RCC 7860 (cell line): ENCODE measurements at places on chromosomes 16 and 17.

GRCh38 chr17:48990882-48991357 is 6.3 kb upstream of the IGF2BP1 start:
- DNase-seq: no peak

DNA sequence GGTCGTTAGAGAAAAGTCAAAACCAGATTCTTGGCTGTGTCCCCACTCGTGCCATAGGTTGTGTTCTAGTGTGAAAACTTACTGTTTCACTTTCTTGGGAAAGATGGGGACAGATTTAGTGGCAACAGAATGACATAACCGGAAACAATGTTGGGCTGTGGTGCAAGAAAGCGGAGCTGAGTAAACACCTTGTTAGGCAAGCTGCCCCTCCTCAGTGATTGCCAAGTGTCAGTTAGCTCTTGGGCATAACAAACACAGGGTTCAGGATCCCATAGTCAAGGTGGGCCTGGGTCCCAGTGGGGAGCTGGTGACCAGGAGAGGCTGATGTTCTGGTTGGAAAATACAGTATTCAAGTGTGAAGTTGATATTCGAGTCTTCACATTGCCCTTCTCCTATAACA is 15.4 kb downstream of the UBN1 start:
- DNase-seq: no peak

DNA sequence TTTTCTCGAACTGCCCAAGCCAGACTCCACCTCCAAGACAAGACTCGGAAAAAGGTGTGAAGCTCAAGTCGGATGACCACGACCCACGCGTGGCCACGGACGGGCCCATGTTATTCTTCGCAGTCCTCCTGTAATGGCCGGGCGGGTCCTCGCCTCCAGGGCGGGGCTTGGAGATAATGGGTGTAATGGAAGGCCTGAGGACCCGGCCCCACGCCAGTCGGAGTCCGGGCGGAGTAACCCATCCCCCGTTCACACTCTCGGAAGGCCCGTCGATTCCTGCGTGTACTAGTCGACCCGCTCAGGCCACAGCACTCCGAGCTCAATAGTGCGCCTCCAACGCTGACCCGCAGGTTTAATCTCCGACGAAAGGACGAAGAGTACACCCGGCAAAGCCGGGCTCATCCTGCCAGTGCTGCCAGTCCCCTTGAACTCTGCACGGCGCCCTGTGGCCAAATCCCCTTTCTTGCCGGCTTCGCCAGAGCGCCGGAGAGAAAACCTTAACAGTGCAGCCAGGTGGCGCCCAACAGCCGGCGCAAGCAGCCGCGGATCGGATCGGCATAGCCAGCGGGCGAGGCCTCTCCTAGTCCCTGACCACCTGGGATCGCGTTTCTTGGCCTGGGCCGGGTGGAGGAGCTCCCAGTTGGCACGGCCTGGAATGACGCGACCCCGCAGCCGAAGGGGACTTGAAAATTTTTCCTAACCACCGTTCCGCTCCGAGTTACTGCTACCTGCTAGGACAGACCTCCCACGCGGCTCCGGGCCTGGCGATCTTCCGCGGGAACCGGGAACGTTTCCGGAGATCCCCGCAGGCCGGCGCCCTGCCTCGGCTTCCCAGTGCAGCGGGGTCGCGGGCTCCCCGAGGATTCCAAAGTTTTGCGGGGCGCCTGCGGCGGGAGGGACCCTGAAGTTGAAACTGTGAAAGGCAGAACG is 762.0 kb downstream of the KCNJ18 start:
- DNase-seq: no peak

DNA sequence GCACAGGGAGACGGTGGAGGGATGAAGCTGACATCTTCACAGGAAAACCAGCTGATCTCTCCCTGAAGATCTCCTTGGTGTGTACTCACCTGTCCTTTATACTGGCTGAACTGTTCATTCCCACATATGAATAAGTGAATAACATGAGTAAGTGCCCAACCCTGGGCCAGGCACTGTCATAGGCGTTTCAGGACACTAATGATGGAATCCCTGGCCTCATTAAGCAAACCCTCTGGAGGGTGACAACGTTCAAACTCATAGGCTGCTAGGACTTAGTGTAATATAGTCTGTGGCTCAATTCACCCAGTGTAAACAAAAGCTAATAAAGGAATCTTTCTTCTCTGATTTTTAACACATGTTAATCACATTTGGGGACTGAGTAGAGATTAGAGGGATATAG is 24.5 kb downstream of the GAS7 start:
- no peak for DNase-seq

GRCh38 chr17:4250887-4251286 is 12.9 kb downstream of the ANKFY1 start:
- DNase-seq: no peak

GRCh38 chr16:75256059-75256571 is 4.7 kb upstream of the BCAR1 start:
- DNase-seq: no peak

DNA sequence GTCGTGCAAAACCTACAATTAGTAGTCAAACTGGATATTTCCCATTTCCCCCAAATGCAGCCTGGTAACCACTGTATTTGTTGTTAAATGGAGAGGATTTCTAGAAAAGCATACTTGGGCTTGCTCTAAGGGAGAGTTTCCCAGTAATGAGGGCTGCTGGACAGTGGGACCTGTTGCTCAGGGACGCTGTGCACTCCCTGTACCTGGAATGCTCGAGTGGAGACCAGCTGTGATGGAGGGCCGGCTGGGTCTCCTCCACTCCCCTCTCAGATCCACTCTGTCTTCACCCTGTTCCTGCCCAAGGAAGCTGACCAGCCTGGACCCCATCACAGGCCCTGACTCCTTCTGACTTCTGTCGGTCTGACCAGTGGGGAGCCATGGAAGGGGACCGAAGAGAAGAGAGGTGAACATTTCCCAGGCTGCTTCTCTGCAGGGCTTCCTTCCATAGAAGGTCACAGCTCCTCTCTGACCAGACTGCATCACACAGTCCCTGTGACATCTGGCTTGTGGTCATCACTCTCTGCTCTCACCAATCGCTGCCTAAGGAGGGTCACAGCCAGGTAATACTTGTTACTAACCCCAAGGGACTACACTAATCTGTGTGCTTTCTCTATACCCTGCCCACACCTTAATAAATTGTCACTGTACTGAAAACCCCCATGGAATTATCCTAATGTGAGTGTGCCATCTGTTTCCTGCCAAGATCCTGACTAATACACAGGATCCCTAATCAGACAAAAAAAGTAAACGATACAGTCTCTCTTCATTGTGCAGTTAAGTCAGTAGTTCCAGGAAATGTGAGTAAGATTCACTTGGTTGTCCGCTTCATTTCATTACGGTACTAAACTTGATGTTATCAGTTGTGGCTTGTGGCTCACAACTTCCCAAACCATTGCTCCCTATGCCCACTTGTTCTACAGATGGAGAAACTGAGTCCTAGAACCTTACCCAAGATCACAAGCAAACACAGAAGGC is 102.4 kb downstream of the CCT6B start:
- no peak for DNase-seq

- DNase-seq: no peak
Measured at GRCh38 chr17:37137070-37137610, 188.4 kb downstream of the AATF start.

GRCh38 chr16:3165111-3165822 is 22.7 kb upstream of the OR1F1 start:
- no peak for DNase-seq

GRCh38 chr16:10852948-10853347 is 24.1 kb upstream of the CIITA start:
- DNase-seq: no peak

GRCh38 chr17:61299517-61300513 is 99.8 kb upstream of the TBX2 start:
- no peak for DNase-seq

DNA sequence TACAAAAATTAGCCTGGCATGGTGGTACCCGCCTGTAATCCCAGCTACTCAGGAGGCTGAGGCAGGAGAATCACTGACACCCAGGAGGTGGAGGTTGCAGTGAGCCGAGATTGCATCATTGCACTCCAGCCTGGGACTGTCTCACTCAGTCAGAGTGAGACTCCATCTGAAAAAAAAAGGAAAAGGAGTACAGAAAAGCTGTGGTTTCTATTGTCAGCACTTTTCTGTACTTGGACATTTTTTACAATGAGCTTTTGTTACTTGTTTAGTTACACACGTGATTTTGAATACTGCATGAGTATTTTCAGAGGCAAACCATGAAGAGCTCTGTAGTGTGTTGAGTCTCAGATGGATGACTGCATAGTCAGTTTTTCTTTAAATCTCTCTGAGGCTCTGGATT is 26.3 kb downstream of the ZC3H18 start:
- DNase-seq: no peak

DNA sequence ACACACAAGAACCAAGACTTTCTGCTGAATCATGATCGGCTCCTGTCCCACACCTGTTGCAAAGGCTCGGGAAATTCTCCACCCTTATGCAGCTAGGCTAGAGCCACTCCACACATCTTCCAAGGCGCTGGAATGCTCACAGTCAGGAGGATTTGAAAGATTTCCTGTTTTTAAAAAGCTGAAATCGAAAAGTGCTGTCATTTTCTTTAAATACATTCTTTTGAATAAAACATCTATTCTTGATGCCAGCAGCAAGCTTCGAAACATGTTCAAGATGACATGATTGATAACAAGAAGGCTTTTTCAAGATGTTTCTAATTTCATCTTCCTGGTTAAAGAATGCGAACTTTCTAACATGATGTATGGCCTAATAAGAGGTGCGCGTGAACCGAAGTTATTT is 219.7 kb upstream of the CDH5 start:
- no peak for DNase-seq

DNA sequence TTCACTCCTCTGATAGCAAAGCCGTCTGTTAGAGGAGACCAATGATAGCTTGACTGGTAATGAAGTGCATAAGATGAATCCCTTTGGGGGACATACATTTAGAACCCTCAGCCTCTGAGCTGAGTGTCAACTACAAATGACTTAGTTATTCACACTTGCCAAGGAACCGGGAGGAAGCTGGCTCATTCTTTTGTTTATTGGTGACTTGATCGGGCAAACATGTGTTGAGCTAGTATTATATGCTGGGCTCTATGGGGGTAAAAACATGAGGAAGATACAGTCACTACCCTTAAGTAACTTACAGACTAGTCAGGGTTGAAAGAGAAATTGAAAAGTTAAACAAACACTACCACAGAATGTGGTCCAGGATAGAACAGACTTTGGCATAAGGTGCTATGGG is 3.0 kb downstream of the CCL16 start:
- no peak for DNase-seq

- no peak for DNase-seq
Measured at GRCh38 chr17:77735566-77736198, 222.8 kb upstream of the TNRC6C start.

- no peak for DNase-seq
Measured at GRCh38 chr17:20314834-20315233, 152.5 kb downstream of the LGALS9B start.

GRCh38 chr16:65684230-65684629 is 562.4 kb upstream of the CDH11 start:
- DNase-seq: peak; percentile 7

DNA sequence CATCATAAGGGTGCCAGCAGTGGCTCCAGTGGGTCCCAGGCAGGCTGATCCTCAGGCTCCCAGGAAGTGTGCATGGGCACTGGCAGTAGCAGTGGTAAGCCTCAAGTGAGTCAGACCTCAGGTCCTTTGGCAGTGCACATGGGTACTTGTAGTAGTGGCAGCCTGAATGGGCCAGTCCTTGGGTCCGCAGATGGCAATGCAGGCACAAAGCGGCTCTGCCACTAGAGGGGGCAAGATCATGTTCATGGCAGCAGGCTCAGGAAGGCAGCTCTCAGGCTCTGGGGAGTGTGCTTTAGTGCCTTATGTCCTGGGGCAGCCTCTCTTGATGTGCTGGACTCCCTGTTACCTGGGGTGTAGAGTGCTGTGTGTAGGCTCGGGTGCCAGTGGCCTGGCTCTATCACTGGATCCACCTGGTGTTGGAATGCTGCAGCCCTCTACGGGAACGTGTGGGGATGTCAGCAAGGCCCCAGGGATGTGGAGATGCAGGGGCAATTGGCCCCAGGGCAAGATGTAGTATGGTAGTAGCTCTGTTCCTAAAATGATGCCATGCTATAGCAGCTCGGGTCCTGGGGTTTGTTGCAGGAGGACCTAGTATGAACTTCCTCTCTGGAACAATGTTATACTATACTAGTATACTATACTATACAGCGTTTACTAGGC is 11.0 kb downstream of the ACSM3 start:
- peak; percentile 67 for DNase-seq

- DNase-seq: no peak
Measured at GRCh38 chr17:260031-260791, 78.8 kb upstream of the DOC2B start.

- no peak for DNase-seq
Measured at GRCh38 chr16:89383095-89384003, 107.0 kb downstream of the ANKRD11 start.

GRCh38 chr17:11324846-11325420 is 83.9 kb downstream of the SHISA6 start:
- DNase-seq: no peak

DNA sequence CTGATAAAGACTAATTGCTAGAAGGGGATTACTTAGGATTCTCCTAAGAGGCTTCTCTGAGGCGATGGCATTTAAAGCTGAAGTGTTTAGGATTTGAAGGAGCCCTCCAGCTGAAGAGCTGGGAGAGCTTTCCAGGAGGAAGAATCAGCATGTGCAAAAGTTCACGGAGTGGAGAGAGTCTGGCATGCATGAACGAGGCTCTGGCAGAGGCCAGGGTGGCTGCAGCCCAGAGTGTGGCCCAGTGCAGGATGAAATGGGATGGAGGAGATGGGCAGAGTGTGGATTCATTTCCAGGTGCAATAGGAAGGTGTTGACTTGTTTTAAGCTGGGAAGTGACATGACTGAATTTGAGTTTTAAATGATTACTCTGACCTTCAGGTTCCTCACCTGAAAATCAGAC is 249.0 kb upstream of the CCL2 start:
- no peak for DNase-seq

GRCh38 chr16:81261049-81261648 is 22.7 kb downstream of the BCO1 start:
- DNase-seq: peak; percentile 11

- DNase-seq: no peak
Measured at GRCh38 chr16:75181630-75182029, 25.3 kb downstream of the CTRB2 start.

GRCh38 chr16:28923652-28924398 is 1.2 kb downstream of the RABEP2 start:
- DNase-seq: no peak

DNA sequence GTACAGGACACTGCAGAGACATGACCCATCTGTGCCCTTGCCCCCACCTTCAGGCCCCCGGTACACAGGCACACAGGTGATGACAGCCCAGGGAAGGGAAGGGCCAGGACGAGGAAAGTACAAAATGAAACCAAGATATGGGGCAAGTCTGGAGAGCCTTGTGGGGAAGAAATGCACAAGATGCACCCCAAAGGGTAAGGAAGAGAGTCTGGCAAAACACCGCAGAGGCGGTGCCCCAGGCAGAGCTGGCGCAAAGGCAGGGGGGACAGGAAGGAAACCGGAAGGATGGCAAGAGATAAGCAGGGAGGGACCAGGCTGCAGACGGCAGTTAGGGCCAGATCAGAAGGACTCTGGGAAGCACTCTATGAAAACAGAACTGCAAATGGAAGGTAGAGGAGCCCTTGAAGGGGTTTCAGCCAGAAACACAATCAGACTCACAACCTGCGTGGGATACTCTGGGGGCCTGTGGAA is 81.4 kb downstream of the SLC39A11 start:
- no peak for DNase-seq
